ENCODE measurements at places on chromosomes 13 and 19. TPM values are rescaled to one million over a fixed set of nuclear protein-coding genes. Genes with fewer than 3 reads are reported as not detected.

Gene RNF225
- 1.1 TPM for total RNA-seq

Gene CEACAM20
- not detected for total RNA-seq

Gene RRAS
- 11.4 TPM for total RNA-seq

Gene CNMD
- total RNA-seq, result 95.1 TPM

Gene COX7A1
- 0.64 TPM for total RNA-seq

Gene GTPBP3
- 93.0 TPM for total RNA-seq

Data from WTC11 (cell line).